ENCODE measurements at places on chromosomes 5 and 9.

GRCh38 chr9:93205045-93205768, 21.3 kb downstream of the WNK2 start:
- no peaks in the 10 kb centered on the region for H3K27me3 ChIP-seq
- no peaks in the 10 kb centered on the region for H3K36me3 ChIP-seq
- H3K4me1 ChIP-seq, result no peaks in the 10 kb centered on the region
- H3K27ac ChIP-seq, result no peak overlapping the region
- H3K4me3 ChIP-seq, result no peak overlapping the region
- peak; percentile 20 for DNase-seq

- no peak overlapping the region for H3K27ac ChIP-seq
- no peaks in the 10 kb centered on the region for H3K36me3 ChIP-seq
- H3K27me3 ChIP-seq, result no peaks in the 10 kb centered on the region
- no peak for DNase-seq
Observed at GRCh38 chr9:21281275-21281674, 23.8 kb downstream of the IFNA5 start.

DNA sequence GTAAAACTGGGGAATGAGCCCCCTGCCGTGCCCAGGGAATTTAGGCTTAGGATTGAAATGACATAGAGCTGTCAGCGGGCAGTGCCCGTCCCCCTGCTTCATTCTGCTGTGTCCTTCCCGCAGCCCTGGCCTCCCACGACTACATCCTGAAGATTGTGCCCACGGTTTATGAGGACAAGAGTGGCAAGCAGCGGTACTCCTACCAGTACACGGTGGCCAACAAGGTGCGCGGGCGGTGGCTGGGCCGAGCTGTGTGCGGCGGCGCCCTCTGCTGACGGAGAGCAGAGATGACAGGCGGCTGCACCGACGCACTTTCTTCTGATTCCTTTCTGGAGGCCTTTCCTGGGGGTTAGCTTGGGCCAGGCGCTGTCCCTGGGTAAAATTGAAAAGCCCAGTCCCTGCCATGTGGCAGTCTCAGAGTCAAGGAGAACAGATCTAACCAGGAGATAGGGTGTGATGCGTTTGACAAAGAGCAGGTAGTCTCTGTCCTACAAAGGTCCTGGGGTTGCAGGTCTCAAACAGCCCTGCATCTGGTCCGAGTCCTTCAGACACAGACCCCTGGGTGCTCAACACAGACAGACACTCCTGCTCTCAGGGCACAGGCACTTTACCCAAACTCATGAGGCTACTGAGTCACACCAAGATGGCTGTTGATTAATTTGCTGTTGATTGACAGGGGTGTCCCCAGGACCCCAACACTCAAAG, 26.8 kb upstream of the RPL26L1 start:
- no peak overlapping the region for H3K4me3 ChIP-seq
- H3K4me1 ChIP-seq, result no peaks in the 10 kb centered on the region
- peak; percentile 27 for DNase-seq
- no peak overlapping the region for H3K27ac ChIP-seq
- H3K27me3 ChIP-seq, result no peaks in the 10 kb centered on the region

DNA sequence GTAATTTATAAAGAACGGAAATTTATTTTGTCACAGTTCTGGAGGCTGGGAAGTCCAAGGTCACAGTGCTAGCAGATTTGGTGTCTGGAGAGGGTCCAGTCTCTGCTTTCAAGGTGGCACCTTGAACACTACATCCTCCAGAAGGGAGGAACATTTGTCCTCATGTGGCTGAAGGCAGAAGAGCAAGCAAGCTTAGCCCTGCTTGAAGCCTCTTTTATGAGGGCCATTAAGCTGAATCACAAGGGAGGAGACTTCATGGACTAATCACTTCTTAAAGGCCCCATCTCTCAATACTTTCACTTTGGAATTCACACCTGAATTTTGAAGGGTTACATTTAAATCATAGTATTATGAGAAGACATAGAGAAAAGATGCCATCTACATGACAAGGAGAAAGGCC, 215.4 kb upstream of the NFIL3 start:
- H3K27ac ChIP-seq, result no peak overlapping the region
- no peak for DNase-seq
- no peaks in the 10 kb centered on the region for H3K36me3 ChIP-seq
- H3K4me1 ChIP-seq, result peaks cover 13% of the 10 kb centered on the region

DNA sequence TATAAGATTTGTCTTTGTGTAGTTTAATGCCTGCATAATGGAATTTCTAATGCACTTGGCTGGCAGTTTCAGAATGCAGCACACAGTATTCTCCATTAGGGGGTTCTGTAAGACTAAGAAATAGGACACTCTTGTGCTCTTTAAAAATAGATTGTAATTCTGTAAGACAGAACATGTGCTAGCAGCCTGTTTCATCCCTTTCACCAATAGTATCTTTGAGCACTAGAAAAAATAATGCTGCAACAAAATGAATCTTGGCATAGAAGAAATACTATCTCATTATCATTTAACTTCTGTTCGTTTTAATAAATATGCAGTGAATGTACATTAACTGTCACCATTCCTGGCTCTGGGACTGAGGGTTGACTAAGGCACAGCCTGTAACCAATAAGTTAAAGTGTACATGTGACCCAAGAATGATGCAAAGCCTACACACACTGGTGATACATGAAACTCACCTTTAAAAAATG, 23.8 kb upstream of the ZNF622 start:
- H3K27me3 ChIP-seq, result no peaks in the 10 kb centered on the region
- H3K36me3 ChIP-seq, result no peaks in the 10 kb centered on the region
- no peak overlapping the region for H3K4me3 ChIP-seq
- H3K27ac ChIP-seq, result no peak overlapping the region
- DNase-seq, result peak; percentile 20

GRCh38 chr5:9774472-9775079, 144.4 kb upstream of the TAS2R1 start:
- no peaks in the 10 kb centered on the region for H3K27me3 ChIP-seq
- no peak for DNase-seq
- no peaks in the 10 kb centered on the region for H3K4me1 ChIP-seq
- H3K4me3 ChIP-seq, result no peak overlapping the region
- H3K36me3 ChIP-seq, result no peaks in the 10 kb centered on the region

Data from MM.1S (cell line).